ENCODE measurements at places on chromosomes 3 and 15.

- DNase-seq = no peak
These were observed 838.5 kb downstream of the DIPK2A start for GRCh38 chr3:144810160-144810559.

DNA sequence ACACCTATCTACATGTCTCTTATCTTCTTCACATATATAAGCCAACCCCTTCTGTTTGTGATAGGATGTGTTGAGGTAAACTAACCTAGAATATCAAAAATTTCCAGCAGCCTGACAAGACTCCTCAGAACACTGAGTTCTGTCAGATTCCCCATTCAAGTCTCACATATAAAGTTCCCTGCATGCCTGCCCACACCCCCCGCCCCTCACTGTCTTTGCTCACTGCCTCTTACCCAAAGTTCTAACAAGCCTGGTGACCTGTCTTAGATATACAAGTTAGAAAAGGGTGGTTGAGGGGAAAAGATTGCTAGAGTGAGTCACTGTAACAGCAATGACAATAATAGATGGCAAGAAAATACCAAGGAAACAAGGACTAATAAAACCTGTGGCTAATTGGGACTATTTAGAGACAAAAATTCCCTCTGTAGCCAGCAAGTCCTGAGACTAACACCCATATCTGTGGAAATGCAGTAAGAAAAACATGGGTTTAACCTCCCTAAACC, 40.1 kb downstream of the FBXO22 start:
- no peak for DNase-seq

- DNase-seq = no peak
These were observed 248.8 kb downstream of the SHOX2 start for GRCh38 chr3:157857440-157857839.

- no peak for DNase-seq
These were observed 281.1 kb upstream of the GOLGA6L4 start for GRCh38 chr15:83954506-83954905.

- DNase-seq = no peak
These were observed 120.4 kb downstream of the LPP start for GRCh38 chr3:188274249-188274915.

GRCh38 chr15:64412216-64412615, 24.6 kb downstream of the TRIP4 start:
- DNase-seq = no peak

DNA sequence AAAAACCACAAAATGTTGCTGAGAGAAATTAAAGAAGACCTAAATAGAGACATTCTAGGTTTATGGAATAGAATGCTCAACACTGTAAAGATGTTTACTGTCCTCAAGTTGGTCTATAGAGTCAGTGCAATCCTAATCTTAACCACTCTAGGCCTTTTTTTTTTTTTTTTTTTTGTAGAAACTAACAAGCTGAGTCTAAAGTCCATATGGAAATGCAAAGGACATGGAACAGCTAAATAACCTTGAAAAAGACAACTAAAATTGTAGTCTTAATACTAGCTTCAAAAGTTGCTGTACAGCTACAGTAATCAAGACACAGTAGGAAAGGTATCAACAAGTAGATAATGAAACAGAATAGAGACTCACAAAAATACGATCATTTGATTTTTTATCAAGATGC, 32.9 kb downstream of the CDV3 start:
- DNase-seq = no peak

- no peak for DNase-seq
These were observed 51.0 kb downstream of the CCDC54 start for GRCh38 chr3:107428051-107428858.

GRCh38 chr15:73052653-73053397, 562 bp downstream of the NEO1 start:
- DNase-seq = peak; percentile 1

DNA sequence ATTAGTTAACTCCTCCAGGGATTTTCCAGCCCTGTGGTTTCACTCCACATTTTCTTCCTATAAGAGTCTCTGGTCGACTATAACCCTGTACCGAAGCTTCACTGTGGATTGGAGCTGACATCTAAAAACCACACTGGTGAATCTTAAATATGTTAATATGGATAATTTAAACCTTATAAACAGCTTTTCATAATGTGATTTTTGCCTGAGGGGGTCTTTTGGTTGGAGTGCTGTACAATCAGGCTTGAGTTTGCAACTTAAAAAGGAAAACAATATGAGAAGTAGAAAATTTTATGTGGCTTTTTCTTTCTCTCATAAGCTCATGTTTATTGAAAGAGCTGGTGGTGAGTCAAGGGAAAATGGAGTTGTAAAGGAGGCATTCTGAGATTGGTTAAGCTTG, 313.7 kb downstream of the VPS13C start:
- no peak for DNase-seq

DNA sequence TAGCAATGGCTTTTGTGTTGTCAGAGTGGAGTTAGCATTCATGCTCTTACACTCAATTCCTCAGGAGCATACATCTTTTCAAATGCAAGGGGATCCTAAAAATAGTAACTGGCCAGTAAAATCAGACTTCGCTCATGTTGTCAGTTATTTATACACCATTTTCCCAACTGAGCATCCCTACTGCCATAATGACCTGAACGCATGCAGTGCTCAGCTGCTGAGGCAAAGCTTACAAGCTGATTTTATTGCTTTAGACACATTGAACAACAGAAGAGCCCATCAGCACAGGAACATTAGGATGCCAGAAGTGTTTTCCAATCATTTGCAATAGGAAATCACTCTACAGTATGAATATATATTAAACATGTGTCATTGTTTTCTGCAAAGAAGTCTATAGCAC, 689.7 kb upstream of the BCHE start:
- no peak for DNase-seq

GRCh38 chr3:194443901-194444300, 42.9 kb downstream of the ATP13A3 start:
- DNase-seq = no peak

GRCh38 chr3:103127737-103128136, 692.9 kb downstream of the ZPLD1 start:
- no peak for DNase-seq

- no peak for DNase-seq
These were observed 195.6 kb downstream of the CTNNB1 start for GRCh38 chr3:41394896-41395295.

- no peak for DNase-seq
These were observed 32.8 kb downstream of the SPRED1 start for GRCh38 chr15:38285456-38285855.

DNA sequence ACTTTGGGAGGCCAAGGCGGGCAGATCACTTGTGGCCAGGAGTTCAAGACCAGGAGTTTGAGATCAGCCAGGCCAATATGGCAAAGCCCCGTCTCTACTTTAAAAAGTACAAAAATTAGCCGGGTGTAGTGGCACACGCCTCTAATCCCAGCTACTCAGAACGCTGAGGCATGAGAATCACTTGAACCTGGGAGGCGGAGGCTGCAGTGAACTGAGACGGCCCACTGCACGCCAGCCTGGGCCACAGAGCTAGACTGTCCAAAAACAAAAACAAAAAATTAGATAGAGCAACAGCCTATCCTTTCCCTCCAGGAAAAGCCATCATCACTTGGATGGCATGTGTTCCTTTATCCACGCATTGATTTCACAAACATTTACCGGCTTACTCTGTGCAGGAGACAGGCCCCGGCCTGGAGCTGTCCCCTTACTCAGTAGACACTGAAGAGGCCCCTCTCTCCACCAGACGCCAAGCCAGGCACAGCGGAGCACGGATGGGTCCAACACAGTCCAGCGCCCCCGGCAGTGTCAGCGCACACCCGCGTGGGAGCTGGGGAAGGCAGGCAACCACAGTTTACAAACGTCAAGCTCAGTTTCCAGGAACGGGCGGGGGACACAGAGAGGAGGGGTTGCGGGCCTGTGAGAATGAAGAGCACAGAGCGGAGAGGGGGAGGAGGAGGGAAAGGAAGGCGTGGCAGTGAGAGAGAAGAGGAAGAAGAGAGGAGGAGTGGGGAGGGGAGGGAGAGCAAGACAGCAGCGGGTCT, 3.1 kb downstream of the GP5 start:
- DNase-seq = peak; percentile 37

DNA sequence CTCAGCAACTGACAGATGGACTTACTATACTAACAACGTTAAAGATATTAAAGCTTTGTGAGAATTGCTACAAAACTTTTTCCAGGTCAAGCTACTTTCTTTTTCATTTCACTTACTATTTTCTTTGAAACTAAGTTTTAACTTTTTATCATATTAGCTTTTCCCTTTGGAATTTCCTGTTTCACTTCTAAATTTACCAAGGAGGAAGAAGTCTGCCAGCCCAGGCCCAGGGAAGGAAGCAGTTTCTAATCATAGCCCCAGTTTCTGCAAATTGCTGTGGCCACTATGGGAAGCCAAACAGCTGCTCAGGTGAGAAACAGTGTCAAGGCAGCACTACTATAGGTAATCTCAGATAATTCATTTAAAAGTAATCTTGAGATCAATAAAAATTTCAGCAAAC, 18.4 kb downstream of the CYFIP1 start:
- no peak for DNase-seq

- DNase-seq = no peak
These were observed 3.1 kb upstream of the CXCR6 start for GRCh38 chr3:45940004-45940780.

DNA sequence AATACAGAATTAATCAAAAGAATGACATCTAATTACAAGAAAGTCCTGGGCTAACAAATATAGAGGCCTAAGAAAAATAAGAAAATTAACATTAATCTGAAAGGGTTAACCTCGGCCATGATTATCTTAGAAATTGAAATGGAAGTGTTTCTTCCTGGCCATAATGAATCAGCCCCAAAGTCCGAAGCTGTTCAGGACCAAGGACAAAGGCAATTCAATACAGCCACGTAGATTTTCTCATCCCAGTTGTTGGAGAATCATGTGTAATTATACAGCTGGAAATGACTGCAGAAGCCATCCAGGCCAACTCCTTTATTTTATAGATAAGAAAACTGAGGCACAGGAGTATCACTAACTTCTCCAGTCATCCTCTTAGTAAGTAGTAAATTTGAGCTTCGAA, 38.0 kb upstream of the GBE1 start:
- DNase-seq = no peak

DNA sequence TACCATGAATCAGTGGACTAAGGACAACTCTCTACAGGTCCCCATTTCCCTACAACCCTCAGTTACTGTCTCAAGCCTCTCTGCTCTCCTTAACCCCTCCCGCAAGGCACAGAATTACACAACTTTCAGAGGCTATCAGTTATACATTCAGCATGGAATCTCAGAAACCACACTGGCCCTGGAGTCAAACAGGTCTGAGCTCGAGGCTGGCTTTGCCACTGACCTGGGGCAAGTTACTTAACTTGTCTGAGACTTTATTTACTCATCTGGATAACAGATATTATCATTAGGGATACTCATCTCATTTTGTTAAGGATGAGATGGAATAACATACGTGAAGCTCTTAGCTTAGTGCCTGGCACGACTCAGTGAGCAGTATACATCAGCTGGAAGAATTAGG, 95.2 kb downstream of the WDR76 start:
- DNase-seq = no peak

GRCh38 chr3:143329567-143330211, 210.1 kb downstream of the CHST2 start:
- DNase-seq = no peak

GRCh38 chr3:123333401-123333800, 115.5 kb downstream of the ADCY5 start:
- no peak for DNase-seq

DNA sequence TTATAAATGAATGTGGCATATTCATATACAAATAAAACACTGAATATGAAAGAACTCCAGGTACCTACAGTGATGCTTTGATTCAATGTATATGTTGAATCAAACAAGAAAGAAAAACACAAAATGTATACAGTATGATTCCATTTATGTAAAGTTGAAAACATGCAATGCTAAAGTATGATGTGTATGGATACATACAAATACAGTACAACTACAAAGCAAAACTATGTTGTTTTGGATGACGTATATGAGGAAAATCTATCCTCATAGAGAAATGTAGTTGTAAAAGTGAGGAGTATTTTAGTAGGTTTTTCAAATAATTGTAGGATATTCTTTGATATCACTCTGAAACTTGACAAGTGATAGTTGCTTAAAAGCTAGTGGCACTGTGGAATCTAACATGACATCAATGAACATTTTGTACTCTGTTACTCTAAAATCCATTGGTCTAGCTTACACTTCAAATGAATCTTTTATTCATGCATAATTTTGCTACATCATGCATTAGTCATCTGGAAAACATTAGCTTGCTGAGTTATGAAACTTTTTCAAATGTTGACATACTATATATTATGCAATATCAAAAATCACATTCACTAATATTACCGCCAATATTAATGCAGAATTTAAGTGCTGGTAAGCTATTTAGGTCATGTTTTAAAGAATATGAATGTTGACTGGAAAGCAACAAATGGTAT, 278.1 kb upstream of the CHRNA7 start:
- DNase-seq = no peak

DNA sequence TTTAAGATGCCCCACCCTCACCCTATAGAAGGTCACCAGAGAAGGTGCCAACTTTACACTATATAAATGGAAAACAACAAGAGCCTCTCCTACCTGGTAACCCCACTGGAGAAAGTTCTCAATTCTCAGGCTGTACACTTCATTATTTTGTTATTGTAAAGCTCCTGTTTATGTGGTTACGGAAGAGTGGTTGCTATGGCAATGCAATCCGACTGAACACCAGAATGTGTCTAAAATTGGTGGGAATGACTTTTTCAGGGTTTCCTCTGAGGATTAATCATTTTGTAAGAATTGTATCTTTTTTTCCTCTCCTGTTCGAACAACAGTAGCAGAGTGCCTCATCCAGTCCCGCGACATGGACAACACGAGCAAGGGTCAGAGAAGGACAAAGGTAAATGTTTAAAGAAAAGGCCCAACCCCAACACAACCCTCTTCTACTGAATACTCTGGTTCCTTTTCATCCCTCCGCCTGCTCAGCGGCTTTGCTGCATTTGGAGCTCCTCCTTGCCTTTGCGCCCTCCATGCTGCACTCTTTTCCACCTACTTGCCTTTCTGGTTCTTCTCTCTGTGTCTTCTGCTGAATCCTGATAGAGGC, 45.3 kb downstream of the DGKG start:
- DNase-seq = no peak

- no peak for DNase-seq
These were observed 29.6 kb downstream of the RPL22L1 start for GRCh38 chr3:170840291-170840859.

DNA sequence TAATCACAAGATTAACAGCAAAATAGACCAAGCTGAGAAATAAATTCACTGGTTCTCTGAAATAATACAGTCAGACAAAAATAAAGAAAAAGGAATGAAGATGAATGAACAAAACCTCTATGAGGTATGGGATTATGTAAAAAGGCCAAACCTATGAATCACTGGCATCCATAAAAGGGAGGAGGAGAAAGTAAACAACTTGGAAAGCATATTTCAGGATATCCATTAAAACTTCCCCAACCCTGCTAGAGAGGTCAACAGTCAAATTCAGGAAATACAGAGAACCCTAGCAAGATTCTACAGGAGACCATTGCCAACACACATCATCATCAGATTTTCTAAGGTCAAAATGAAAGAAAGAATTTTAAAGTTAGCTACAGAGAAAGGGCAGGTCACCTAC, 649.7 kb upstream of the CBLB start:
- no peak for DNase-seq

- no peak for DNase-seq
These were observed 116.4 kb downstream of the DUT start for GRCh38 chr15:48447657-48448056.

All from stimulated activated CD4-positive, alpha-beta T cell treated with anti-CD3 and anti-CD28 coated beads, Interleukin-15, amount 100 ng/mL, for 1 hour (primary cell).